ENCODE measurements at places on chromosomes 16 and 17.

- DNase-seq = no peak
Observed at GRCh38 chr16:82006036-82006435, 5.2 kb downstream of the SDR42E1 start.

- DNase-seq = no peak
Observed at GRCh38 chr16:84840687-84841627, 21.2 kb downstream of the CRISPLD2 start.

- no peak for DNase-seq
Observed at GRCh38 chr17:66948061-66948750, 16.3 kb upstream of the CACNG4 start.

DNA sequence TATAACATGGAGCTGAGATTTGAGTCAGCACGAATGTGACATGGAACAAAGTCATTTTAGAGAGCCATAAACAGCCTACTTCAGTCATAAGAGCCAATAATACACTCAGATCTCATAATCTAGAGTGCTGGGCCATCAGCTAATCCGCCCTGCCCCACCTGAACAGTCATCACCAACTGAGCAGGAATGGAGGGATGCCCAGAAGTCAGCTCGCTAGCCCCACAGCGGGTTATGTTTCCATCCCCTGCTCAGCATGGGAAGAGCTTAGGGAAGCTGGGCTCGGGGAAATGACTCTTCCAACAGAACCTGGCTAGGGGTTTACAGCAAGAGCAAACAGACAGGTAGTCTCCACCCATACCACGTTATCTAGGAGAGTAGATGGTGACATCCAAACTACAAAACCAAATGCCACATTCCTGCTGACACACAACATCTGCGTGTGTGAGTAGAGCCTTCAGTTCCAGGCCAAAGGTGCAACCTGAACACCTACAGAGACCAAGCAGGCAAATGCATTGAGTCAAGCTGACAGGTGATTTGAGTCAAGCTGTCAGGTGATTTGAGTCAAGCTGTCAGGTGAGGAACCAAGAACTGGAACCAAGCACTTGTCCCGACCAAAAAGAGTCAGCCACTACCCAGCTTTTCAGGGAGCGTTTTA, 2.0 kb downstream of the TMEM11 start:
- DNase-seq = no peak

GRCh38 chr16:74844041-74844980, 69.7 kb upstream of the FA2H start:
- no peak for DNase-seq

- DNase-seq = no peak
Observed at GRCh38 chr16:55475919-55476318, 3.1 kb upstream of the MMP2 start.

DNA sequence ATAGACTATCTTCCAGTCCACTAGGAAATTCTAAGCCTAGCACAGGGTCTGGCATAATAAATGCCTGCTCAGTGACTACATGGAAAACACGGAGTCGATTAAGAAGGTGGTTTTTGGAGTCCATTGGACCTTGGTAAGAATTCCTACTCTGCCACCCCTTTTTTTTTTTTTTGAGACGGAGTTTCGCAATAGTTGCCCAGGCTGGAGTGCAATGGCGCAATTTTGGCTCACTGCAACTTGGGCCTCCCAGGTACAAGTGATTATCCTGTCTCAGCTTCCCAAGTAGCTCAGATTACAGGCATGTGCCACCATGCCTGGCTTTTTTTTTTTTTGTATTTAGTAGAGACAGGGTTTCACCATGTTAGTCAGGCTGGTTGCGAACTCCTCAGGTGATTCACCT, 123.2 kb downstream of the HS3ST2 start:
- DNase-seq = no peak

DNA sequence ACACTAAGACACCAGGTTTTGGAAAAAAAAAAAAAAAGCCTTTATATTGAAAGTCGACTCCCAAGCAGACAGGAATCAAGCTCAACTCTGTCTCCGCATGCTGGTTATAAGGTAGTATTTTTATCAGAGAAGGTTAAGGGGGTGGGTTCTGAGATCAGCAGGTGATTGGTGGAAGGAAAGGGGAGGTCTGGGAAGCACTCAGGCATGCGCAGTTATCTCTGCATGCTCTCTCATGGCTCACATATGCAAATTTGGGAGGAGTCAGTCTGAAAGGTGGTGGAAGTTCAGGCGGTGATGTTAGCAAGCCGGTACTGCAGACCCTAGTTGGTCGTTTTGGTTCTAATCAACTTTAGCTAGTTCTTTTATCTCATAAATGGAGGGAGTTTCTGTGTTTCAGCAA, 357.6 kb upstream of the C16orf82 start:
- DNase-seq = no peak

GRCh38 chr16:870856-871561, 70.5 kb upstream of the GNG13 start:
- no peak for DNase-seq

DNA sequence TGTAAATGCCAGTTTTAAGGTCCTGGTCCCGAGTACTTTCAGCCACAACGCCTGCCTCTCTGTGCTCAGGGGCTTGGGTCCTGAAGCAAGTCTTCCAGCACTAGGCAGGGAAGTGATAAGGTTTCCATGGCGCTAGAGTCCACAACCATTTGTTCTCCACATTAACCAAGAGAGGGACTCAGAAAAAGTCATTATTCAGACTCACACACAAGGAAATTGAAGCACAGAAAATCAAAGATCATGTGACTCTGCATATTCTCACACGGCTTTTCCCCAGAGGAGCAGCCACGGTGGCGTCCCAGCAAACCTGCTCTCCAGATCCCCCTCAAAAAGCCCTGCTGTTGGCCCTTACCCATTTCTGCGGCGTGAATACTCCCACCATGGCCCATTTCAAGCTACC, 9.7 kb downstream of the ENPP7 start:
- no peak for DNase-seq

DNA sequence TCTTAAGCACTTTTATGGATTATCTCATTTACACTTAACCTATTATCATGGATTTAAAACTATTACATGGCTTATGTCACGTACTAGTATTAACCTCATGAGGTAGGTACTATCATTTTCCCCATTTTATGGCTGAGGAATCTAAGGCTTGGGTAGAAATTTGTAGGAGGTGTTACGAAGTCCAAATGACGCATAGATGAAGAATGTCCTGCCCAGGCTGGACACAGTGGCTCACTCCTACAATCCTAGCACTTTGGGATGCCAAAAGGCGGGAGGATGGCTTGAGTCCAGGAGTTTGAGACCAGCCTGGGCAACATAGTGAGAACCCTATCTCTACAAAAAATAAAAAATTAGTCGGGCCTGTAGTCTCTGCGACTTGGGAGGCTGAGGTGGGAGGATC, 4.8 kb upstream of the C1QL1 start:
- DNase-seq = no peak

DNA sequence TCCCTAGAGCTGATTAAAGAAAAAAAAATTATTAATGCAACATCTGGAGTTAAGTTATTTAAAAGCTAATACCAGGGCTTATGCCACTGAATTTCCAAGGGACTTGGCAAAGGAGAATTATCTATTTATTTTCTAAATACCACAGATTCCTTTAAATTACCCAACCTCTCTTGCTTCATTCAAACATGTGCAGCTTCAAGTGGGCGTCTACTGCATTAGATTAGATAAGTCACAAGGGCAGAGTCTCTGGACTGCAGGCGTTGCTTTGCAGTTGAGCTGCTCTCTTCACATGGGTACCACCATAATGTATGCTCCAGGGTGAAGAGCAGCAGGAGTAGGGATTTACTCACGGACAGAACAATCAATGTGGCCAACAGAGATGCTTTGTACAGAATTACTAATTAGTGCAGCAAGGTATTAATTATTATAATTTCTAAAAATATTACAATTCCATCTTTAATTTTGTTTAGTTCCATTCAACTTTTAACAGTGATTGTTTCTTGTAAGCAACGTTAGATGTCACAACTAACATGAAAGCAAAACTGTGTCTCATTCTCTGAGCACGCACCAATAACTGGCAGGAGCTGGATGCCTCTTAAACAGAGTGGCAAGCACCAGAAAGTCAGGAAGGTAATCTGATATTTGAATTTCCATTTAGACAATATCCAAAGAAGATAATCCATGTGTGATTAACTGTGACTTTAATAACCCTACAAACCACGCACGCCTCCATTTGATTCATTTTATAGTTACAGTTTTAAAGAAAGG, 214.2 kb downstream of the STX8 start:
- DNase-seq = no peak

DNA sequence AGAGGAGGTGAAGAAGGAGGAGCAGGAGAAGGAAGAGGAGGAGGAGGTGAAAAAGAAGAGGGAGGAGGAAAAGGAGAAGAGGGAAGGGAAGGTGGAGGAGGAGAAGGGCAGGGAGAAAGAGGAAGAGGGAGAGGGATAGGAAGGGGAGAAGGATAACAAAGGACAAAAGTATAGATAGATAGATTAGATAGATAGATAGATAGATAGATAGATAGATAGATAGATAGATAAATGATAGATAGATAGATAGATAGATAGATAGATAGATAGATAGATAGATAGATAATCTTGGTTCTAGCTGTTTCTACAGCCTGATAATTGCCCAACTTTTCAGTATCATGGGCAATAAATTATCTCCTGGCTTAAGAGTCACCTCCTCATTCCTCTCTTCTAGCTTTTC, 296.2 kb upstream of the C16orf82 start:
- no peak for DNase-seq

DNA sequence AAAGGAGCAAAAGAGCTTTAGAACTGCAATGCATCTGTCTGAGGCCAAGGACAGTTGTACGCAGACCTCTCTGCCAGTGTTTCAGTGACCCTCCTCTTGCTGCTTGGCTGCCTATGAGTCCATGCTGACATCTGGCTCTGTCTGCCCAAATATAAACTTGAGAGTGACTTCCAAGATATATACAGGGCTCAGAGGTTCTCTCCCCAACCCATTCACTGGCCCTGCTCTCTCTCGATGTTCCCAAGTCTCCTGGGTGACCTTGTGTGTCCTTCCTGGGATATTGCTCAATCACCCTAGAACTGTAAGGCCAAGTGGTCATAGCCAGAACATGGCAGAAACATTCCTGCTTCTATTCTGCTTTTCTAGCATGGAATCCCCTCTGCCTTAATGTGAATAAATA, 716.3 kb downstream of the WWOX start:
- DNase-seq = no peak

GRCh38 chr17:71402661-71403141, 718.1 kb upstream of the SOX9 start:
- DNase-seq = no peak

DNA sequence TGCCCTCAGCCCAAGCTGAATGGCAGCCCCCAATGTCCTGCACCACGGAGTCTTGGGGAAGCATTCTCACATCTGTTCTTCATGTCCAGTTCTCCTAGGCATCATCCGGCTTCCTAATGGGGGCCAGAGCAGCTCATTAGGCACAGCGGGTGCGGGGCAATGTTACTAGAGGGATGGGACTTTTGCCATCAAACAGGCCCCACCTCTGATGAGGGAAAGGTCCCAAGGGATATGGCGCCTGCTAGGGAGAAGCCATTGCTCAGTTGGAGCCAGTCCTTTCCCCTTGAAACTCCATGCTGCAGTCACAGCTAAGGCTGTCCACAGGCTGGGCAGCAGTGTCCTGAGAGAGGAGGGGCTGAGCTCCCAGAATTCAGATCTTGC, 1.7 kb upstream of the DPH1 start:
- DNase-seq = no peak

GRCh38 chr17:64009571-64010402, 10.6 kb downstream of the ICAM2 start:
- DNase-seq = no peak

DNA sequence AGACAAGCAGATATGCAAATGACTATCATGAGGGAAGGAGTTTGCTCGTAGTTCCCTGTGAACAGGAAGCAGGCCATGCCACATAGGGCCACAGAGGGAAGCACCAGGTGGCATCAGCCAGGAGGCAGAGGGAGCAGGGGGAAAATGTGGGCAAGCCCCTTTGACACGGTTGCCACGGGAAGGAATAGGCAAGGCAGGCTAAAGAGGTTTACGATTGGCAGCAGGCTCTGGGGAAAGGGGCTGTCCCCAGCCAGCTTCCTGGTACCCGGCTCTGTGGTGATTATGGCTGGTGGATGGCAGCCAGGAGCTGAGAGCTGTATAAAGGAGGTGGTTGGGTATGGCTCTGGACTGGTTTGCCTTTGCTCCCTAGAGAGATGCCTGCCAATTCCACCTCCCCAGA, 848 bp downstream of the CES3 start:
- no peak for DNase-seq

DNA sequence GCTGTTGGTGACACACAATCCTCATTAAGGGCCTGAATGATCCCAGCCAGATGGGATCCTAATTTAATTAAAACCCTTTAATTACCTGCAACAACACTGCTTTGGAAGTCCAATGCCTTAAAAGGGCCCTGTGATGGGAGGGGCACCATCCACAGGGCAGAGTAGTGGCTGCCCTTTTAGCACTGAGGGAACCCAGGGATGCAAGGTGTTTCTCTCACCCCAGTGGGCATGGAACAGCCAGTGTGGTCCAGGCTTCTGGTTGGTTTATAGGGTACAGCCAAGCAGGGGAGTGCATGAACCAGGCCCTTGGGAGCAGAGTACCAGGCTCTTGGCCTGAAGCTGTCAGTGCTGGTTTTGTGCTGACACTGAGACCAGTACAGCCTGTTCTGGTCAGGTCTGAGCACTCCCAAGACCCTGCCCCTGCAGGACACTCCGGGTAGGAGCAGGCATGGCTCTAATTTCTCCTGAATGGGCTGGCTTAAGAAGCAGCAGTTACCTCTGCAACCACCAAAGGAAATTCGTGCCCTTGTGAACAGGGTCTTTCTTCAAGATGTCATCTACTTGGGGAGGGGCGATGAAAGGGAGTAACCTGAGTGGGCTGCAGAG, 9.9 kb downstream of the NXPH3 start:
- DNase-seq = no peak

GRCh38 chr16:68396481-68396880, 51.8 kb downstream of the SMPD3 start:
- peak; percentile 46 for DNase-seq

DNA sequence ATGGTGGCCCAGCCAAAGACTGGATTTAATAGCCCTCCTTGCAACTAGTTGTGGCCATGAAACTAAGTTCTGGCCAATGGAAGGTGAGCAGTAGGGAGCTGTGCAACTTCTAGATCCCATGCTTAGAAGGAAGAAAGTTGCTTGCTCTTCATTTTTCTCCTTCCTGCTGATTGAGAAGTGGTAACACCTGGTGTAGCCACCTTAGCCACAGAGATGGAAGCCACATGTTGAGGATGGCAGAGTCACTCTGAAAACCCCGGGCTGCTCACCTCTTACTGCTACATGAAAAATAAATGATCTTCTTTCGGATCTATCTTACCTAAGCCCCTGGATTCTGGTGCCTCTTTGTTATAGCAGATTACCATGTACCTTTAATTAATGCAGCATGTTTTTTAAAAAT, 10.3 kb upstream of the ATP5MC1 start:
- no peak for DNase-seq

- DNase-seq = no peak
Observed at GRCh38 chr16:53933407-53933806, 229.5 kb downstream of the FTO start.

Measured in T follicular helper cell (primary cell).